ENCODE measurements at places on chromosomes 4 and X.
A peak's percentile ranks its signal among the peaks of the same experiment; 100 is the strongest.

DNA sequence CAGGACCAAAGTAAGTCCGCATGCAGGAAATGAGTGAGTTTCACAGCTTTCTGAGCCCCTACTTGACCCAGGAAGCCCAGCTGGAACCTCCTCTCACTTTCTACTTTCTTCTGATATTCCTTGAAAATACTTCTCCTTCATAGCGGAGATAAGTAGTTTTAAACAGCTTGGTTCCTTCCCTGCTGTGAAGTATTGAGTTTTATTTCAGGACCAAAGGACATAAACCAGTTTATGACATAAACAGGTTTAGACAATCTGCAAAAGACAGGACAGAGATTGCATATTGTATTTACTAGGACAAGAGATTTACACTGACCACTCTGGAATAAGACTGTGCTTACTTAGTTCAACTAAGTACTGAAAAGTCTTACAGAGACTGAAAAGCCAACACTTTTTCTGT, 54.8 kb downstream of the PAGE2 start:
- DNase-seq: no peak

- no peak for DNase-seq
Observed at GRCh38 chrX:85196319-85196718, 47.3 kb downstream of the SATL1 start.

GRCh38 chrX:35562395-35562794, 235.7 kb upstream of the MAGEB16 start:
- DNase-seq: no peak

DNA sequence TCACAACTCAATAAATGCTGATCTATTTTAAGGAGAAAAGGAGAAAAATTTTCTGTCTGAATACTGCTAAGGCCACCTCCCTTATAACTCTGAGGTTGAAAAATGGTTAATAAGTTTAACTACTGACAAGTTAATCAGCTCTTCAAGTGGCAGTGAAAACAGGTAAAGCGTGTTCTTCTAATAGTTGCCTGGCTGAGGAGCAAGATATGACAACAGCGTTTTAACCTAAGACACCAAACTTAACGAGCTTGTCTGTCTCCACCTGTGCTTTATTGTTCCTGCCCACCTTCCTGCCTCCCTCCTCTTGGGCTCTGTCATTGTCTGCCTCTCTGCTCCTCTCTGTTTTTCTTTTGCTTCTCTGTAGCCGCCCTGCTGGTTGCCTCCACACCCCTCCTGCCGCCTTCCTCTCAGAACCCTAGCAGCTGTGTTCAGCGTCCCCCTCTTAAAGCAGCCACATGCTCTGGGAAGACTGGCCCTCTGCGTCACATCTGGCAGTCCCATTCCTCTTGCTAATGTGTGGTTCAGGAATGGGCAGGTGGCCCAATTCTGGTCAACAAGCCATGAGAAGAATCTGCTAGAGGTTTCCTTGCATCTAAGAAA, 4.3 kb upstream of the TSPAN5 start:
- DNase-seq: no peak

- DNase-seq: no peak
Observed at GRCh38 chrX:40809210-40809609, 73.9 kb upstream of the MED14 start.

DNA sequence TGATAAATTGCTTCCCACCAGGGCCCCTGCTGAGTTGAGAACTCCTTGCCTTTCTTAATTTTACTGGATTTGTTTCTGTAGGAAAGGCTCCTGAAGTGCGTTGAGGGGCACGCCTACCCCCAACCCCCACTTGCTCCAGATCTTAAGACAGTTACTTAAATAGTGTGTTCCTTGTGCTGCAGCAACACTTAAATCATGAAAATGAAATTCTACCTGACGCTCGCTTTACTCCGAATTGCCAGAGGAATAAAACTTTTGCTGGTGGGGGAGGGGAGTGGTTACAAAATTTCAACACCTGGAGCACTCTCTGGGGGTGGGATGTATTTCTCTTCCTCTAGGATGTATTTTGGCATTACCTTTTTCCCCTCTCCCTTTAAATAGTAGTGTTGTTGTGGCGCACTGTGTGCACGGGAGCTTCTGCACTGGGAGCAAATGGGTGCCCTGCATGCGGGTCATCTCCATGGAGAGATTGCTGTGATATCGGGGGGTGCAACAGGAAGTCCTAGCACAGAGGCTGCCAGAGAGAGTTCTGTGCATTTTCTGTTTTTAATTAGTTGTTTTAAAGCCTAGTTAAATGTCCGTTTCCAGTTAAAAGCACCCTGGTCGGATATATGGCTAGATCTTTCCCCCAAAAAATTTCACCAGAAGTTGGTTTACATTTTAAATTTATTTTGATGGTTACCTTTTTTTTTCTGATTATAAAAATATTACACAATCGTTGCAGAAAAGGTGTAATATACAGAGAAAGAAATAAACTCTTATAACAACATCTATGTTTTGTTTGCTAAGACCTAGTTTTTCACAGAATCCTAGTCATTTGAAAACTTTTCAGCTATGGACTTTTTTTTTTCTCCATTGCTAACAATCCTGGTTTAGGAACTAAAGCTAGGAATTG, 207.7 kb downstream of the SOWAHB start:
- peak; percentile 47 for DNase-seq

DNA sequence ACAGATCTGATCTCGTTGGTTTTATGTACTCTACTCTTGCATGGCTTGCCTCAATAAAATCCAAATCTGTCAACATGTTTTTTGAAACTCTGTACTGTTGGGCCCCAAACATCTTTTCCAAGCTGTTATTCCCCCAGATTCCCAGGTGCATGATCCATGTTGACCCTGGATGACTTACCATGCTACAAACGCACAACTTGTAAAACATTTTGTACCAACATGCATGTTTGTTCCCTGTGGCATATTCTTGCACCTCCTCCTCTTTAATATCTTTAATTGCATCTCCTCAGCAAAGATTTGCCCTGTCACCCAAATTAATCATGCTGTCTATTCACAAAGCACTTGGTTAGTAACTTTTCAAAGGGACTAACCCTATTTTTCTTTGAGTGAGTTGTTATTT, 24.3 kb downstream of the HSD17B13 start:
- DNase-seq: no peak

GRCh38 chr4:89707467-89707866, 129.5 kb downstream of the SNCA start:
- DNase-seq: no peak

DNA sequence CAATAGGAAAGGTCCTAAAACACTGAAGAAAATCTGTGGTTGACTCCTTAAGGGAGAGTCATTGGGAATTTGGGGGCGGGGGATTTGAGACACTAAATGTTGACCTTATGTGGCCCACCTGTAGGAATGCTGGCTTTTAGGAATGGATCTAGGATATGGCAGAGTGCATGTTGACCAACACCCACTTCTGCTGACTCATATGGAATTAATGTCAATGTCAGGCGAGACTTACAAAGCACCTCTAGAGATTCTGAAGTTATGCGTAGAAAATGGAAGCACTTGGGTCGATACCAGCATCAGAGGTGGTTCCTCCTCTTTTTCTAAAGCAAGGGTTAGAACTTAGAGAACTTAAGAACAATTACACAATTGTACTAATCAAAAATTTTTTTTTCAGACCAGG, 100.6 kb upstream of the CBR4 start:
- no peak for DNase-seq

GRCh38 chrX:154785716-154786115, 19.6 kb downstream of the MPP1 start:
- DNase-seq: no peak

DNA sequence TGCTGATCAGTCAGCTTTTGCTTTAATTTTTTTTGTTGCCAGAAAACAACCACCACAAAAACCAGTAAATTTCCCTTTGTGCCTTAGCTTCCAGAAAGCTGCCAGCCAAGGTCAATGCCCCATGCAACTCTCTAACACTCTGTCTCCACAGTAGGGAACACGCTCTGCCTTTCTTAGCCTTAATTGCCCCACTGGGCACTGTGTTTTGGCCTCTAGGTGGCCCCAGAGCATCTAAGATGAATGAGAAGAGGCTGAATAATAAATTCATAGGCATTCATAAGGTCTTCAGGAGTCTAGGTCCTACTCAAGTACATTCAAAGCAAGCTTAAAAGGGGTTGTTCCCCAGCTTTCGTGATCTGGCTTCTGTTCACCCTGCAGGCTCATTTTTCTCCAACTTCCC, 57.7 kb upstream of the PASD1 start:
- no peak for DNase-seq

GRCh38 chr4:3463556-3464348, 646 bp downstream of the DOK7 start:
- no peak for DNase-seq

DNA sequence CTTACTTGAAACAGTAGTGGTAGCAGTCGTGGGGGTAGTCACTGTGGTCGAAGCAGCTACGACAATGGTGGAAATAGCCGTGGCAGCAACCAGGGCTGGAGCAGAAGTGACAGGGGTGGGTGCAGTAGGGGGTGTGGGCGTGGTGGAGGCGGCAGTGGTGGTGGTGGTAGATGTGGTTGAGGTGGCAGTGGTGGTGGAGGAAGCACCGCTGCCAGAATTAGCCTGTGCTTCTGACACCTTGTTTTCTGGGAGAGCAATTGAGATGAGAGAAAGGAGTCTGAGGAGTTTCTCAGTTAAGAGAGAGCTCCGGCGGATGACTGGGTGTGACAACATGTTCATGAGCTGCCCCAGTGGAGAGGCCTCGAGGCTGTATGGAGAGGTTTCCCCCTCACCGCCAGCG, 113.5 kb upstream of the HSD17B10 start:
- no peak for DNase-seq

DNA sequence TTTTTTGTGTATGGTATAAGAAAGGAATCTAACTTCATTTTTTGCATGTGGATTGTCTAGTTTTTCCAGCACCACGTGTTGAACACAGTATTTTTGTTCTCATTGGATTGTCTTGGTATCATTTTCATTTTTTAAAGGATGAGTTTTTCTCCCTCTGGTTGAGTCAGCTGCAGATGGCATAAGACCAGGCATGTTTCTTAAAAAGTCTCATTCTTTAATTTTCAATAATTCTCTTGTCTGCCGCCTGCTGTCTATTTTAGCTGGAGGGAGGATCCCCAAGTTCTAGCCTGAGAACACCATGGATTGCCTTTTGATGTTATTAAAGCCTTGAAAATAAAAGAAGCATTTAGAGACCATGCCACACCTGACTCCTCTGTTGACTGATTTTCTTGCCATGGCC, 263.8 kb downstream of the ARHGAP24 start:
- no peak for DNase-seq

DNA sequence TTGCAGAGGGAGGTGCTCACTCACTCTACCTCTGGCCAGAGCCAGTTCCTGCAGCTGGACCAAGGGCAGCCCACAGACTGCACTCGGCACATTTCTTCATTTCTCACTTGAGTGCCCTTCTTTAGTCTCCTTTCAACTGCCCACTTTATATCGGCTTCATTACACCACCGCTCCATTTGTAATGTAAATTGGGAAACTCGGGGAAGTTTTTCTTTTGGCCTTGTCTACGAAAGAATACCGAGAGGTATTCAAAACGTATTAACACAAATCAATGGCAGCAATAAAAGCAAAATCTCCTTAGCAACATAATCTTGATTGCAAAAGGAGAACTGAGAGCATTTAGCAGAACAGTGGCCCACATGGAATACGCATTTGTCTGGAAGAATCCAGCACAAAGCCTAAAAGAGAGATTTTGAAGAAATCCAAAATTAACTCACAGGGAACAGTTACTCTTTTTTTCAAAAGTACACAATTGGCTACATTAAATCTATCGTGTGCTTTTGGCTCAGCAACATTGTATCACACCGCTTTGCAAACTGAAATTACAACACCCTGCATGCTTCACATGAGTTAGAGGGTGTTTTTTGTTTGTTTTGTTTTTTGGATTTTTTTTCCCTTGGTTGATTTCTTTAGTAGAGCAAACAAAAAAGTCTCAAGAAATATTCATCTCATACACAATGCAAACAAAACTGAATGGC, 62.6 kb downstream of the CHIC2 start:
- DNase-seq: no peak

DNA sequence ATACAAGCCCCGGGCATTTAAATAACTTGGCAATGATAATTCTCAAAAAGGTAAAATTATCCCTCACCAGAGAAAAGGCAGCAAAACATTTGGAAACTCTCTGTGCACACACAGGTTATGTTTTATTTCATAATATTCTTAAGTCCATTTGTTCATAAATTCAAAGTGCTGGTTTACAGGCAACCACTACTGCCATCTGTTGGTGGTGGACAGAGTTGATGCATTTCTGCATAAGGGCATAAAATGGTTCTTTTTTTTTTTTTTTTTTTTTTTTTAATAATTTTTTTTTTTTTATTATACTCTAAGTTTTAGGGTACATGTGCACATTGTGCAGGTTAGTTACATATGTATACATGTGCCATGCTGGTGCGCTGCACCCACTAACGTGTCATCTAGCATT, 31.5 kb upstream of the IL21 start:
- no peak for DNase-seq

- DNase-seq: no peak
Observed at GRCh38 chr4:138954428-138954827, 61.2 kb upstream of the NOCT start.

DNA sequence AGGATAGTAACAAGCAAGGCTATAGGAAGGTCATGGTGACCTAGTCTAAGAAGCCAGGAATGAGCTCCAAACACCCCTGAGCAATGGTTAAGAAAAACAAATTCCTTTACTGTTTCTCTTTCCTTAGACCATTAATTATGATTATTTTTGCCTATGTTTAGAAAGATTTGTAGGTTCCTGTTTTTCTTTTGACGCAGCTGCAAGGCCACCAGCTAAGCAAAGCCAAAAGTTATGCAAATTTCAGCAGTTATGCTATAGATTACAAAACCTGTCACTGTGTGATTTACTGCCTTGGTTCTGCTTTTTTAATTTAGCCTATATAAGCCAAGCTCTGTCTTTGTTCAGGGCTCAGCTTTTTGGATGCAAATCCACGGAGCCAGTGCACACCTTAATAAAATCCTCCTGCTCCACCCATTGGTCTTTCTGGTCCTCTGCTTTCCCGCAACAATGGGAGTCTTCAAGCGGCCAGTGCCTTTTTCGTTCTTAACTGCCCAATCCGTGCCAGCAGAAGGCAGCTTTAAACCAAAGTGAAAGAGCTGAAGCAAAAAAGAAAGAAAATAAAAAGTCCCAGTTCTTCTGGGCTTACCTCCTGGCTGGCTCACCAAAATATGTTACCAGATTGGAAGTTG, 1.4 kb upstream of the CEP135 start:
- no peak for DNase-seq

- no peak for DNase-seq
Observed at GRCh38 chrX:65976161-65976560, 63.7 kb downstream of the VSIG4 start.

DNA sequence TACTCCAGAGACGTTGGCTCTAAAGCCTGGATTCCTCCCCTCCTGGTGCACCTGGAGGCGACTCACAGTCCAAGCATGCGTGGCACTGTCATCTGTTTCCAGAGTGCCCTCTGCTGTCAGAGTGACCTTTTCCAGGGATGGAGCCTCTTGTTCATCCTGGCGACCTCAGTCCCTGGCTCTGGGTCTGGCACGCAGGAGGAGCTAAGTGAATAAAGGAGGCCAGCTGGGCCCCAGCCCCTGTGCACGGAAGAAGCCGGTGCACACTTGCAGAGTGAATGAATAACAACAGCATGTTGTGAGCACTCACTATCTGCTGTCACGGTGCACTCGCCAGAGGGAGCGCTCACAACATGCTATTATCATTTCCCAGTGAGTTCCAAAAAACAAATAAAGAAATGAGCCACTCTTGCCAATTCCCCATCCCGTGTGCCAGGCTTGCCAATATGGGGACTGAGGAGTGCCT, 27.8 kb upstream of the PSAPL1 start:
- no peak for DNase-seq

GRCh38 chrX:48497871-48498270, 10.9 kb upstream of the PORCN start:
- DNase-seq: no peak

- DNase-seq: no peak
Observed at GRCh38 chrX:118536687-118537461, 41.3 kb downstream of the DOCK11 start.

GRCh38 chr4:37918653-37919052, 27.8 kb downstream of the TBC1D1 start:
- no peak for DNase-seq

All from left hindlimb (tissue), 1 donor.